ENCODE measurements at places on chromosomes 13 and 19. TPM values are rescaled to one million over a fixed set of nuclear protein-coding genes. Genes with fewer than 3 reads are reported as not detected.

RHPN2 gene
- 10.5 TPM for polyA plus RNA-seq

CDX2 gene
- not detected for polyA plus RNA-seq

RAB20 gene
- 36.9 TPM for polyA plus RNA-seq

SHC2 gene
- 43.0 TPM for polyA plus RNA-seq

TMEM86B gene
- 20.1 TPM for polyA plus RNA-seq

SIGLEC10 gene
- polyA plus RNA-seq, result 8.0 TPM

NANOS3 gene
- not detected for polyA plus RNA-seq

DNA sequence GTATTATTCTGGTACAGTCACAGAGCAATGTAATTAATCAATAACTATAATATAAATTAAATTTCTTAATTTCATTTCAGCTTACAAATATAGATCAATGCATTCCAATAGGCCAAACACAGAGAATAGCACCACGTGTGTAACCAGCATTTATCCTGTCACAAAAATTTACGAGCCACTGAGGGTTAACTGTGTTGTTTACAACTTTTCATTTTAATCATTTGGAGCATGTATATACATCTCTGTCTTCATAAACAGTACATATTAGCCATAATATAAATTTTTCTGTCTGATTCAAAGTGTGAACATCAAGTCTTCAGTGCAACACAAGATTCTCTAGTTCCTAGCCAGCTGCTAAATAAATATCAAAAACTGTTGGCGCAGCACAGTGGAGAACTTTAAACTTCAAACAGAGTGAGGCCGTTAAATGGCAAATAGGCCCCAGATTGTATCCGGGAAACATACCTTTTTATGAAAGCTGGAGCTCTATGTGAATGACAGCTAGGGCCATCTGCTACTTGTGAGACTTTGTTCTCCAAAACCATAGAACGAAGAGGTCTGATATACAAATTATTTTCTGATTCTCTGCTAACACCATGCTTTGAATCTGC is 105.1 kb downstream of the TBC1D4 start:
- H3K4me3 ChIP-seq, result no peak overlapping the region
- H3K4me1 ChIP-seq, result peaks cover 4% of the 10 kb centered on the region
- H3K27me3 ChIP-seq, result no peaks in the 10 kb centered on the region
- H3K27ac ChIP-seq, result no peak overlapping the region
- no peak for DNase-seq

GRCh38 chr19:44796701-44797115 is 12.2 kb upstream of the BCAM start:
- peaks cover 25% of the 10 kb centered on the region for H3K4me1 ChIP-seq
- H3K27me3 ChIP-seq, result no peaks in the 10 kb centered on the region
- no peak overlapping the region for H3K4me3 ChIP-seq
- H3K36me3 ChIP-seq, result peaks cover 2% of the 10 kb centered on the region
- H3K27ac ChIP-seq, result peak overlapping the region; percentile 59
- peak; percentile 65 for DNase-seq

GRCh38 chr19:17687141-17687856 is 855 bp downstream of the UNC13A start:
- H3K36me3 ChIP-seq, result no peaks in the 10 kb centered on the region
- no peak for DNase-seq
- no peak overlapping the region for H3K4me3 ChIP-seq
- H3K27me3 ChIP-seq, result peaks cover 4% of the 10 kb centered on the region
- H3K4me1 ChIP-seq, result no peaks in the 10 kb centered on the region
- no peak overlapping the region for H3K27ac ChIP-seq

DNA sequence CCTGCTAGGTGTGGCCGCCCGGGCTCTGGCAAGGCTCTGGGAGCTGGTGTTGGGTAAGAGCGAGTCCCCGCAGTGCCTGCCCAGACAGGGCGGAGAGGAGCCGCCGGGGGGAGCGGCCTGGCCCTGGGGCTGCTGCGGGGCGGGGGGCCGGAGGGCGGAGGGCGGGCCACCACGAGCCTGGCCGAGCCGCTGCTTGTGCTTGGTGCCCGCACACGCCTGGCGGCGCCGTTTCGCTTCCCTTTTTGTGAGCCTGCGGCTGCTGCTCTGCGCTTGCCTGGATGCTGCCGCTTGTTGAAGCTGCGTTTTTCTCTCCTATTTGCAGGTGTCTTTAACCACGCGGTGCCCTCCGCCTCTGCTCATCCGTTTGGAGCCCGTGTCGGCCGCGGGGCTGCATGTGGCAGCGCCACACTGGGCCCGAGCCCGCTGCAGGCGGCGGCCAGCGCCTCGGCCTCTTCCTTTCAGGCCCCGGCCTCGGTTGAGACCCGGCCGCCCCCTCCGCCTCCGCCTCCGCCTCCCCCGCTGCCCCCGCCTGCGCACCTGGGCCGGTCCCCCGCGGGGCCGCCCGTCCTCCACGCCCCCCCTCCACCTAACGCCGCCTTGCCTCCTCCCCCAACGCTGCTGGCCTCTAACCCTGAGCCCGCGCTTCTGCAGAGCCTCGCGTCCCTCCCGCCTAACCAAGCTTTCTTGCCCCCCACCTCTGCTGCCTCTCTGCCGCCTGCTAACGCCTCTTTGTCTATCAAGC is 8.5 kb downstream of the PLEKHJ1 start:
- H3K4me1 ChIP-seq, result peaks cover 16% of the 10 kb centered on the region
- H3K36me3 ChIP-seq, result peaks cover 37% of the 10 kb centered on the region
- DNase-seq, result no peak
- H3K27me3 ChIP-seq, result no peaks in the 10 kb centered on the region
- H3K4me3 ChIP-seq, result no peak overlapping the region

GRCh38 chr19:15241259-15241910 is 9.1 kb upstream of the EPHX3 start:
- no peaks in the 10 kb centered on the region for H3K4me1 ChIP-seq
- no peak for DNase-seq

DNA sequence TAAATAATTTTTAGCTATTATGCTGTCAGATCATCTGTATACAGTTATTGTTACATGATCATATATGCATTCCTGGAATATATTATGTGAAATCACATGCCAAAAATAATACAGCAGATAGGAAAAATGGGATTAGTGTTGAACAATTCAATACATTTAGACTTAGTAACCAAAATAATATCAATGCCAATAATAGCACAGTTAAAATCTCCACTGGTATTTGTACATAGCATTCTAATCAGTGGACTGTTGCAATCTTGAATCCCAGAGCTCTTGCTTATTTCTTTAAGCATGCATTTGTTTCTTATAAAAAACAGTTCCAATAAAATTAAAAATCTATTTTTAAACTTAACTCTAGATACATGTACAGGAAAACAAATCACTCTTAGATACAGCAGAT is 2772.2 kb downstream of the PCDH9 start:
- H3K27ac ChIP-seq, result no peak overlapping the region
- H3K4me3 ChIP-seq, result no peak overlapping the region
- H3K4me1 ChIP-seq, result no peaks in the 10 kb centered on the region
- DNase-seq, result no peak

DNA sequence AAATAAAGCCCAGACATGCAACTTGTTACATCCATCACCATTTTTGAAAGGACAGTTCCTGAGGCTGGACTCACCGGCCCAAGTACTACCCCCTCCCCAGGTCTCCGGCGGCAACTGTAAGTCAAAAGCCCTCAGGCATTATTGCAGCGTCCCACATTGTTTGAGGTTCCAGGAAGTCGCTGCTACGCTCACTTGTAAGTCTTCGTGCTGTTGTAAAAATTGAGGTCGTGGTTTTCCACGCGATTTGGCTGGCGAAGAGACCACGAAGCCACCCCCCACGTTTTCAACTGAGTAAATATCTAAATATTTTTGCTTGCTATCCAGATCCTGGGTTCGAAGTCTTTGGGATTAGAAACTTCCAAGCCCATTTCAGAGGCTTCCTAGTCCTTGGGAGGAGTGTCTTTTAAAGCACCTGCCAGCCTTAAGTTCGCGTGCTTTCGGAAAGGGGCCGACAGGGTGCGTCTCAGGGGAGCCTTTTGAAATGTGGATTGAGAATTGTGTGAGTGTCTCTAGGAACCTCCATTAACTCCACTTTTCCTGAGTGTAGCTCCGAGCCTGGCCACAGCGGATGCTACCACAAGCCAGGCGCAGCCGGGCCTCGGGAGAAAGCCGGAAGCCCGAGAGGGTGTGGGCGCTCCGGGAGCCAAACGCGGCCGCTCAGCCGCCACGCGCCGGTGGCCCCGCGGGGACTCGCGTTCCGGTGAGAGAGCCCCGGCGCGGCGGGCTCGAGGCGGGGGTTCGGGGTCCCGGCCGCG is 434 bp upstream of the FNDC3A start:
- peak overlapping the region; percentile 98 for H3K27ac ChIP-seq
- peak overlapping the region; percentile 91 for H3K4me3 ChIP-seq
- no peaks in the 10 kb centered on the region for H3K36me3 ChIP-seq
- no peaks in the 10 kb centered on the region for H3K27me3 ChIP-seq

- no peak for DNase-seq
- H3K27ac ChIP-seq, result no peak overlapping the region
These were observed 30.7 kb upstream of the CSNK1A1L start for GRCh38 chr13:37136187-37136586.

DNA sequence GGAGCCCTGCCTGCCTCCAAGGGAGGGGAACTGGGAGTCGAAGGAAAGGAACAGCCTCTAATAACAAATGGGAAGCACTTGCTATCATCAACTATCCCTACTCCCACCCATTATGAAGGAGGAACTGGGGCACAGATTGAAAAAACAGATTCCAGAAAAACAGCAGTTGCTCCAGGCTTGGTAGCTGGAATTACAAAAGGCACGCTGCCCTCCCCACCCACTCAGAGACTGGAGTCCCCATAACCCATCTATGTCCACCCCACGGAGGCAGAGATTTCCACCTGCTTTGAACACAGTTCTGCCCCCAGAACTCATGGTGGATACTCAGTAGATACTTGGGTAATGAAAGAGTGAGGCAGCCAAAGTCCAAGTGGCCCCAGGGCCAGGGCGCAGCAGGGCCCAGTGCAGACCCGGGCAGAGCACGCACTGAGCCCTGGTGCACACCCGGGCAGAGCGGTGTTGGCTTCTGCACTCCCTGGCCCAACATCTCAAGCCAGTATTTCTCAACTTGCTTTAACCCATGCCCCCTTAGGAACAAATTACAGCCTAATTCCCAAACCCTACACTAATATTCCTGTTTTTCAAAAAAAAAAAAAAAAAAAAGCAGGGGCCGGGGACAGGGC is 19.1 kb upstream of the CCNP start:
- H3K27ac ChIP-seq, result no peak overlapping the region
- H3K4me3 ChIP-seq, result no peak overlapping the region

DNA sequence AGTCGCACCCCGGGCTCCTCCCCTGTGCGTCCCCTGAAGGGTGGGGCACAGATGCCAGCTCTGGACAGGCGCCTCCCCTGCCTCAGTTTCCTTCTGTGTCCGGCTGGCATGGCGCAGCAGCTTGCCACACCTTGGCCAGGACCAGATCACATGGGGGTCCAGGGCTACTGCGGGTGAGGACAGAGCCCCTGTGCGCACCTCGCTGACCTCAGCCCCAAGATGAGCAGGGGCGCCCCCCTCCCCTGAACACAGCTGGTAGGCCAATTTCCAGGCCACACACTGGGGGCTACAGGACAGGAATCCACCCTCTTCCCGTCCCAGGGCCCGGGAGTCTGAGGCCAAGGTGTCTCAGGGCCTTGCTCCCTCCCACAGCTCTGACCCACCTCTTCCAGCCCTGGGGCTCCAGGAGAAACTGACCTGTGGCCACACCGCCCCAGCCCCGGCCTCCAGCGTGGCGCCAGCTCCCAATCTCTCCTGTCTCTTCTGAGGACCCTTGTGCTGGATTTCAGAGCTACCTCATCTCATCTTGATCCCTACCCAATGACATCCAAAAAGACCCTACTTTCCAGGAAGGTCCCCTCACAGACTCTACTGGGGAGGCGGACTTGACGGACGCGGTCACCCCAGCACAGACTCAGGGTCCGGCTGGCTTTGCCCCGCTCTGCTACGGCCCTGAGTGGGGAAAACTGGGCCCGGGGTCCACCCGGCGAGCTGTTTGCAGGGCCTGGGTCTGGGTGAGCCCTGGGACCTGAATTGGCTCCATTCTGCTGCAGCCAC is 28.2 kb downstream of the SBNO2 start:
- H3K36me3 ChIP-seq, result peaks cover 8% of the 10 kb centered on the region
- H3K4me3 ChIP-seq, result no peak overlapping the region

DNA sequence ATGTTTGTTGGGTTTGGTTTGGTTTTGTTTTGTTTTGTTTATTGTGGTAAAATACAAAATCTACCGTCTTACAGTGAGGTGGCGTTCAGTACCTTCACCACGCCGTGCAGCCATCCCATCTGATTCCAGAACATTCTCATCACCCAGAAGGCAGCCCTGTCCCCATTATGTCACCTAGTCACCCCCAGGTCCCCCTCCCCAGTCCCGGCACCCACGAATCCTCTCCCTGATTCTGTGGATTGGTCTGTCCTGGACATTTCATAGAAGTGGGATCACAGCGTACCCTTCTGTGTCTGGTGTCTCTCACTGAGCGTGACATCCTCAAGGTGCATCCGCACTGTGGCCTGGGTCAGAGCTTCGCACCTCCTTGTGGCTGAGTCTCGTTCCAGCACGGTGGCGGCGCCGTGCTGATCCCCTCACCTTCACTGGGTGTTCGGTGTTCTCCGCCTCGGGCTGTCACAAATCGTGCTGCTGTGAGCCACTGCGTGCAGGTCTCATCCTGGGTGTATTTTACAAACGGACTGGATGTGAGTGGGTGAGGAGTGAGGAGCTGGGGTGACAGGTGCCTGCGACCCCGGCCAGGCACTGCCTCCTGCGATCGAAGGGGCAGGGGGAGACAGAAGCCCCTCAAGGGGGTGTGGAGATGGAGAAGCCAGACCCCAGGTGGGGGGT is 580 bp upstream of the TEKTIP1 start:
- no peaks in the 10 kb centered on the region for H3K27me3 ChIP-seq
- H3K4me3 ChIP-seq, result no peak overlapping the region
- no peak overlapping the region for H3K27ac ChIP-seq
- no peak for DNase-seq

- no peaks in the 10 kb centered on the region for H3K36me3 ChIP-seq
- H3K27me3 ChIP-seq, result no peaks in the 10 kb centered on the region
- H3K4me1 ChIP-seq, result no peaks in the 10 kb centered on the region
- no peak overlapping the region for H3K27ac ChIP-seq
These were observed 605.3 kb upstream of the SLC10A2 start for GRCh38 chr13:103671547-103671946.

DNA sequence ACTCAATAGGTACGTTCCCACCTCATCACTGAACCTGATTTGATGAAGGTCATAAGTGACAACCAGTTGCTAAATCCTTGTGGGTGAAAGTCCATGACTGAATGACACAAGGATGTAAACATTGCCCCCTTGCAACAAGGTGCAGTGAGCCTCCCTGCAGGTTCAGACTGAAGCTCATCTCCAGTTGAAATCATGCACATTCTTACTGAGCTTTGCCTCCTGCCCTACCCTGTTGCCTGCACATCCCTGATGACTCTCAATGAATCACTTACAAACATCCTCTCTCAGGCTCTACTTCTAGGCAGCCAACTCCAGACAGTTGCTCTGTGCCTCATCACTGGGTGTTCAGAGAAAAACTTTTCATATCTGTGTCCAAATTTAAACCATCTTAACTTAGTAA is 42.5 kb upstream of the ARGLU1 start:
- H3K4me3 ChIP-seq, result no peak overlapping the region
- no peaks in the 10 kb centered on the region for H3K27me3 ChIP-seq
- no peak overlapping the region for H3K27ac ChIP-seq
- H3K4me1 ChIP-seq, result no peaks in the 10 kb centered on the region
